Stimulated activated CD4-positive, alpha-beta T cell treated with anti-CD3 and anti-CD28 coated beads, TNF-alpha, amount 100 ng/mL, for 1 hour (primary cell): ENCODE measurements at places on chromosomes 1 and 21.

GRCh38 chr1:43444836-43445235 is 8.9 kb downstream of the HYI start:
- no peak for DNase-seq

DNA sequence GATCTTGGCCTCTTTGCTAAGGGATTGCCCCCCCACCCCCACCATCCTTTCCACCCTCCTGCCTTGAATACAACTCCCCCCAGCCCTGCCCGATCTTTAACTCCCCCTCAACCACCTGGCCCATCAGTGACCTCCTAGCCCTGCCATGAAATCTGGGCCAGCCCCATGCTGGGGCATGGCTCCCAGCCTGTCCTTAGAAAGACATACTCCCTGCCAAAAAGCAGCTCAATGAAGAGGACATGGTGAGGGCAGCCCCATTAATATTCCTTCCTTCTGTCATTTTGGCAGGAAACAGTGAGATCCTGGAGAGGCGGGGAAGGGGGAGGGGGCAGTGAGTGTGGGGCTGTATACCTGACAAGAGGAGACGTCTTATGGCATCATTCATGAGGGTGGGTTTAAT is 66.8 kb upstream of the DISP3 start:
- no peak for DNase-seq

DNA sequence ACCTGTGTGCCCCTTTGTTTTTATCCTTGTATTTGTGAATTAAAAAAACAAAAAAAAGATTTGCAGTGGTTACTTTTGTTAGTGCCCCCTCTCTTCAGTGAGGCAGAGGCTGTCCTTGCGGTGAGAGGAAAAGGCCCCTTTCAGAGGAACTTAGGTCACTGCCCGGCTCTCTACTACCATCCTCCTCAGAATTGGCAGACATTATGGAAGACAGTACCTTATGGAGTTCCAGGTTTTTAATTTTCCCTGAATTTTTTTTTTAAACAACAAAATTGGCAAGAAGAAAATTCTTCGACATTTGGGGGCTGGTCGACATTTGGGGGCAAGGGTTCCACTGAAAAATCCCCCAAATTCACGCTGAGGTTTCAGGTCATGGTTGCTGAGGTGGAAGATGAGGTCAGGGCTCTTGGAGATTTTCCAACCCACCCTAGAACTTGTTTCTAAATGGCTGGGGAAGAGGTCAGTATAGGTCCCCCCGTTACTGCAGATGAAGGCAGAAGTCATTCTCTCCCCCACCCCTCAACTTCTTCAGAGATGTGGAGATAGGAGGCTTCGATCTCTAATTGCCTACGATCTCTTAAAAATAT is 5.3 kb downstream of the RXFP4 start:
- no peak for DNase-seq

GRCh38 chr1:71156590-71156989 is 75.8 kb upstream of the ZRANB2 start:
- no peak for DNase-seq

GRCh38 chr1:236280438-236281197 is 1.1 kb downstream of the ERO1B start:
- no peak for DNase-seq

DNA sequence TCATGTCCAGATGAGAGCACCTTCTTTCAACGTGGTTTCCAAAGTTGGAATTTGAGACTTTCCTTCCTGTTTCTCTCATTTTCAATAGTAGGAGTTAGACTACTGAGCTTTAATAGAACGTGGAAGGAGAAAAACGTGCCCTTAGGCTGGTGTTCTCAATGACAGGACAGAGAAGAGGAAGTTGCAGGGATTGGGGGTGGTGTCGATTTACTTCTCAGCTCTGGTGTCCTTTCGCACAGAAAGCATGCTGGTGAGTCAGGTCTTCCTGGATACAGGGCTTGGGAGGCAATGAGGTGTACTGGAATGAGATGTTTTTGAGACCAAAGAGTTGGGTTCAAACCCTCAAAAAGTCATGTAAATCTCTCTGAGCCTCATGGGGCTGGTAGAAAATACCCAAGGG is 67.1 kb downstream of the HIVEP3 start:
- DNase-seq: no peak

GRCh38 chr1:35460796-35461195 is 96.4 kb downstream of the KIAA0319L start:
- DNase-seq: no peak

- DNase-seq: no peak
Observed at GRCh38 chr1:78280626-78281025, 210.1 kb upstream of the PTGFR start.

DNA sequence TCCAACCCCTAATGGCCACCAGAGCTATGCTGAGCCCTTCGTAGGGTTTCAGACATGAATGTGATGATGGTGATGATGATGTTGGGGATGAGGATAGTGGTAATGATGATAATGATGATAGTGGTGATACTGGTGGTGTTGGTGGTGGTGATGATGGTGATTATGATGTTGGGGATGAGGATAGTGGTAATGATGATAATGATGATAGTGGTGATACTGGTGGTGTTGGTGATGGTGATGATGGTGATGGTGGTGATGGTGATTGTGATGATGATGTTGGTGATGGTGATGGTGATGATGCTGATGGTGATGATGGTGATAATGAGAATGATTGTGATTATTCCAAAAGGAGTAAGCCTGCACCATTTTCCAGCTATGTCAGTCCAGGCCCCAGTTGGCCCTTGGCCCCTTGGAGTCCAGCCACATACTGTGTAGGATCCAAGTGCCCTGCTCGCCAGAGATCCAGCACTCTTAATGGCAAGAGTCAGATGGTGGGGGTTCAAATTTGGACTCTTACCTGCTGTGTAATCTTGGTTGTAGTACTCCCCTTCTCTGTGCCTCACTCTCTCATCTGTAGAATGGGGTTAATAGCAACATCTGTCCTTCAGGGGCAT is 28.3 kb downstream of the AJAP1 start:
- no peak for DNase-seq

DNA sequence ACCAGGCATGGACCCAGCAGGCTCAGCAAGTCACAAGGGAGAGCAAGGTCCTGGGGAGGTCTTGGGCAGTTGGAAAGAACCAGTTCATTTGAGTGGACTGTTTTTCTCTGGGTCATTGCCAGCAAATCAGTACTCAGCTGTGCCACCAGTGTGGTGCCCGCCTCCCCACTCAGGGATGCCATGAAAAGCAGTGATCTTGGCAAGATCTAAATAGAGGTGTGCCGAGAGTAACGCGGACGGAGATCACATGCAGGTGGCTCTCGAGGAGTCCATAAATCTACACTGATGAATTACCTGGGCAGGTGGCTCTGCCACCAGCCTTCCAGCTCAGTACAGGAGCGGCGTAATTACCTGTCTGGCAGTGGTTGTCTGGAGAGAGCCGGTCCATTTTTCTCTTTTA is 642.2 kb downstream of the PTPRU start:
- no peak for DNase-seq

GRCh38 chr1:221739018-221739676 is 2.7 kb downstream of the DUSP10 start:
- no peak for DNase-seq

DNA sequence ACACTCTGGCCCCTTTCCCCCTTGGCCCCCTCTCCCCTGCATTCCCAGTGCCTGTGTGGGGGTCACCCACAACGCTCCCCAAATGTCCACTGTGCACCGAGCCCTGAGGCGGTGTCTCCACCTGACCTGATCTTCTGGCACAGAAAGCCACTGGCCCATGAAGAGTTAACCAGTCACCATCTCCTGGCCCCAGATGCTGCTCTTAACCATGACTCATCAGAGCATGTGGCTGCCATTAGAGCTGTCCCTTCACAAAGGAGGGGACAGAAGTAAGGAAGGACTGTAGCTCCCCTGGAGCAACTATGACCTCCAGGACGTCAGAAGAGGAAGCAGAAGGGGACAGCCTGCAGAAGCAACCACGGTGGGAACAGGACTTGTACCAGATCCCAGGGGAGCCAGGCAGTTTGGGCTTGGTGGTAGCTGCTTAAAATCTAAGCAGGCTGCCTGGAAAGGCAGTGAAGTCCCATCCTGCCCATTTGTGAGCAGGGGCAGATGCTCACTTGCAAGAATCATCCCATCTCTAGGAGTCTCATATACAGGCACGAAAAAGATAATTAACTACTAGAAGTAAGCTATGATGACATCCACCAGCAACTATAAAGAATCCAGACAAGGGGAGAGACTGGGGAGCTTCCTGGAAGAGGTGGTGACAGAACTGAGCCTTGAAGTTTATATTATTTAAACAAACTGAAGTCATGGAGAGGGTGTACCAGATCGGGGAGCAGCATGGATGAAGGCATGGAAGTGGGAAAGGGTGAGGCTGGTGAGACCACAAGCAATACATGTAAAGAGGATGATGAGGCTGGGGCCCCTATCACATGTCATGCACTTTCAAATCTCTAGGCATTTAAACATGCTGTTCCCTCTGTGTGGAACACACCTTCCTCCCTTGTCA is 1.1 kb upstream of the TTC39A start:
- DNase-seq: no peak

- no peak for DNase-seq
Observed at GRCh38 chr1:218874313-218874712, 299.4 kb upstream of the LYPLAL1 start.

- DNase-seq: no peak
Observed at GRCh38 chr1:93095804-93096585, 16.9 kb downstream of the MTF2 start.
